ENCODE measurements at places on chromosomes 4 and X.

DNA sequence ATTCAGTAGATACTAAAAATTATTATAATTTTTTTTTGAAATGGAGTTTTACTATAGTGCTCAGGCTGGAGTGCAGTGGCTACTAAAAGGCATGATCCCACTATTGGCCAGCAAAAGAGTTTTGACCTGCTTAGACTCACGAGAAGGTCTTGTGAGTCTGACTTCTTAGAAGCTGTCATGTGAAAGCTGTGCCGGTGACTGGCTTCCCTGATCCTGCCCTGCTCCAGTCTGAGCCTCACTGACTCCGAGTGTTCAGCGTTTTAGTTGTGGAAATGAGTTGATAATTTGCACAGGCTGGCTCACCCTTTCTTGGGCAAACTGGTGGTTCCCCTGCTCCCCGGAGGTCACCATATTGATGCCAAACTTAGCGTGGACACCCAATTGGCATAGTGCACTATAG, 16.4 kb upstream of the CXCL8 start:
- DNase-seq: no peak

DNA sequence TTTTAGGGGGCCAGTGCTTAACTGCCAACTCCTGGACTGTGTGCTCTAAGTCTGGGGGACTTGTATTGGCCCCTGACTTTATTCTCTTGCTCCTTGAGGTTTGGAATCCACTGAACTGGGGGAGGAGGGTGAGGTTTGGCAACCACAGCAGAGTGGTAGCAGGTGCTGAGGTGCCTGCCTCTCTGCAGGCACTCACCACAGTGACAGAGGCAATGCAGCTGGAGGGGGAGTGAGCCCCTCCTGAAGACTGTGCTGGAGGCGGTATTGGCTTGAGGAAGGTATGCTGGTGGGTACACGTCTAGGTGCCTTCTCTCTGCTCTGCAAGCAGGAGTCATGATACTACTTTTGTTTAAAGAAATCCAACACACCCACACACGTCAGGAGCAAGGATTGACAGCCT, 24.6 kb downstream of the CFAP299 start:
- no peak for DNase-seq

GRCh38 chr4:18626366-18626765, 604.8 kb upstream of the LCORL start:
- no peak for DNase-seq

- no peak for DNase-seq
These were observed 1.7 kb downstream of the PDLIM5 start for GRCh38 chr4:94453391-94453963.

DNA sequence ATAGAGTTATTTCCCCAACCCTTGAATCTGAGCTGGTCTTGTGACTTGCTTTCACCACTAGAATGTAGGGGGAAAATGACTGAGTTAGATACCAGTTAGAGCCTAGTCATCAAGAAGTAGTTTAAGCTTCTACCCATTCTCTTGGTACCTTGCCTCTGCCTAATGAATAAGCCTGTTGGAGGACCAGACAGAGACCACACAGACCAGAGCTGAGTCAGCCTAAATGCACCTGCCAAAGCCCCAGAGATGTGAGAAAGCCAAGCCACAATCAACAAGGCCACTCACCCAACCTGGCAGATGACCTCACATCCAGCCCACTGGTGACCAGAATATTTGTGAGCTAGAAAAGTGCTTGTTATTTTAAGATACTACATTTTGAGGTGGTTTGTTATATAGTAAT, 85.2 kb upstream of the DCLK2 start:
- DNase-seq: no peak

- DNase-seq: no peak
These were observed 727.6 kb upstream of the MAGEB2 start for GRCh38 chrX:29487714-29488113.

GRCh38 chrX:12999422-12999821, 24.5 kb downstream of the TMSB4X start:
- DNase-seq: no peak

GRCh38 chr4:178347111-178347510, 904.9 kb upstream of the AGA start:
- DNase-seq: peak; percentile 62

DNA sequence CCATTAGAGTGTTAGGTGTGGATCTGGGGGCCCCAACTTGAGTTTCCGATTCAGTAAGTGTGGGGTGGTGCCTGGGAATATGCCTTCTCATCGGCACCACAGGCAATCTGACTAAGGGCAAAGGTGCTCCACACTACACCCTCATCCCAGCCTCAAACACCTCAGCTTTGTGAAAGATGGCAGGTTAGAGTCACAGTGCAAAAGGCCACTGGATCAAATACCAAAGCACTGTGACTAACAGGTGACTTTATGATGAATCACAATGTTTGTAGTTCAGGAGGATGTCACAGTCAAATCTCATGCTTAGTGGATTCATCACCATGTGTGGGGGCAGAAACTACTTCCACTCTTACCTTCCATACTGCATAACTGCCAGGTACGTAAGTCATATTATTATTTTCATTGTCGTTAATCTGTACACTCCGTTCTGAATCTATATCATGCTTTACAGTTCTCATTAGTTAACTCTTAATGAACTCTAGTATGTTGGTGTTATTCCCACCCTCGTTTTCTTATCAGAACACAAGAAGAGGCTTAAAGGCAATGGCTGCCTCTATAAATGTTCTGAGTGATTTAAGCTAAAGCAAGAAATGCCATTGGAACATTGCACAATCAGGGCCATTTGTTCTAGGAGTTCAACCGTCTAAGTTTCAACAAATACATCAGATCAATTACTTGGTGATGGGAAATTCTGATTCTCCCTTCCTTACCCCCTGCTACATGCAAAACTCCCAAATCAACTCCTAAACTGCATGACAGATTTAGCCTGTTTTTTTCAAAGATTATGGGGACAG, 50.2 kb downstream of the PRKG2 start:
- no peak for DNase-seq

- DNase-seq: no peak
These were observed 99.3 kb upstream of the EGFL6 start for GRCh38 chrX:13469963-13470684.

- no peak for DNase-seq
These were observed 50.8 kb downstream of the WDR19 start for GRCh38 chr4:39233114-39233513.

DNA sequence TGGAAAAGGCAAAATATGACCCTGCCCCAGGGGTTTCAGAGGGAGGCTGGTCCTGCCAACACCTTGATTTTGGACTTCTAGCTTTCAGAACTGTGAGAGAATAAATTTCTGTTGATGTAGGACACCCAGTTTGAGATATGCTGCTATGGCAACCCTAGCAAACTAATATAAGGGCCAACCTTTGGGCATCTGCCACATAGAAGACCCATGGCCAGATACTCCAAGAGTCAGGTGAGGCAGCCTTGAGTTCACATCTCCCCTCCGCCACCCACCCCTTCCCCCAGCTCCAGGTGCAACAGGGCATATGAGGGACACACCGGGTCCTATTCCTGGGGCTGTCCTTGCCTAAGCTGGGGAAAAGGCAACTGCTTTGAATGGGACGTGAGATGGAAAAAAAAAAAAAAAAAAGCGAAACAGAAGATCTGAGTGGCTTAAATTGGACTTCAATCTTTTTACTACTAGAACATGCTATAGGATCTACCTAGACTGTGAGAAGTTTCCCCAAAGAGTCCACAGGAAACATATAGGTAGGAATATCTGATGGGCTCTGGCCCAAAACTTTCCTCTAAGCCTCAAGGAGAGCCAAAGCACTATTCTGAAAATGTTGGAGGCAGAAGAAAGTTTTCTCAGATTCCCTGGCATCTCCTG, 56.5 kb upstream of the PROM1 start:
- no peak for DNase-seq

GRCh38 chrX:48487362-48487798, 11.4 kb downstream of the FTSJ1 start:
- no peak for DNase-seq

- DNase-seq: no peak
These were observed 47.3 kb upstream of the DOCK11 start for GRCh38 chrX:118448273-118448783.

DNA sequence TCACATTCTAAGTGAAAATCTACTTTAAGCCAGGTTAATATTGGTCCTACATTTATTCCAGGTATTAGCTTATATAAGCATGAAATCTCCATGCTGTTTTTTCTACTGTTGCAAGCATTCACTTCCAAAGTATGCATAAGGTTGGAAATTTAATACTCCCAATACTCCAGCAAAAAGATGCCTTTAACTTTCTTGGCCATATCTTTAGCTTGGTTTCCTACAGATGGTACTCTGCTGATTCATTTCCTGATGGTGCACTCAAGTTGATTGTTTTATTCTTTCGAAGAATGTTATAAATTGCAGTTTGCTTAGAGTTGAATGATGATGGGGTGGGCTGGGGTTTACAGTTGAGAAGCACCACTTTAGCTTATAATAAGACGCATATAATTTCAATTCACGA, 330.2 kb downstream of the PTTG2 start:
- no peak for DNase-seq

GRCh38 chr4:108738003-108738706, 24.7 kb downstream of the ETNPPL start:
- DNase-seq: no peak

All from right lung (tissue), 10 donors.